ENCODE measurements at places on chromosomes 4 and X.
A peak's percentile ranks its signal among the peaks of the same experiment; 100 is the strongest.

- no peak for DNase-seq
These were observed 28.6 kb downstream of the MAML3 start for GRCh38 chr4:140125374-140125773.

DNA sequence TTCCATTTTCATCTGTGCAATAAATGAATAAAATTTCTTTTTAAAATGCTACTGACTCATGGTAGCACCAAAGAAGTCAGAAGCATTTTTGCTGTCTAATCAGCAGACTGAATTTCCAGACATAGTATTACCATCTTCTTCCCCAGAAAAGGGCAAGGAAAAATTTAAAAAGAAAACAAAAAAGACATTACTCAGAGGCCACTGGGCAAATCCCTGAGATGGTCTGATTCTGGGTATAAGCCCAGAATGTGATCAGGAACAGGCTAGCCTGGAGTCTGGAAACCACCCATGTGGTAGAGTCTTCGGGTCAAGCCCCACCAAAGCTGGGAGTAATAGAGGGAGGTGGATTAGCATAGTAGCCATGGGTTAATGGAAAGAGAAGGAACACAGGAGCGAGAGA, 342.8 kb downstream of the FBXW7 start:
- DNase-seq, result peak; percentile 80

DNA sequence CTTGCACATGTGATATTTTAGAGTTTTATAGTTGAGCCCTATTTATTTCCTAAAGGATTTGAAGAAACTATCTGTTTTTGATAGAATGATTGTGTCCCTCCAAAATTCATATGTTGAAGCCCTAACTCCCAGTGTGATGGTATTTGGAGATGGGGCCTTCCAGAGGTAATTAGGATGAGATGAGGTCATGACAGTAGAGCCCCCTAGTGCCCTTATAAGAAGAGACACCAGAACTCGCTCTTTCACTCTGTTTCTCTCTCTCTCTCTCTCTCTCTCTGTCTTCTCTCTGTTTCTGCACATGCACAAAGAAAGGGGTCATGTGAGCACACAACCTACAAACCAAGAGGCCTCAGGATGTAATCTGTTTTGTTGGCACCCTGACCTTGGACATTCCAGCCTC, 921.9 kb upstream of the DIAPH2 start:
- DNase-seq, result no peak

GRCh38 chr4:7020856-7021255, 22.3 kb upstream of the TADA2B start:
- no peak for DNase-seq

DNA sequence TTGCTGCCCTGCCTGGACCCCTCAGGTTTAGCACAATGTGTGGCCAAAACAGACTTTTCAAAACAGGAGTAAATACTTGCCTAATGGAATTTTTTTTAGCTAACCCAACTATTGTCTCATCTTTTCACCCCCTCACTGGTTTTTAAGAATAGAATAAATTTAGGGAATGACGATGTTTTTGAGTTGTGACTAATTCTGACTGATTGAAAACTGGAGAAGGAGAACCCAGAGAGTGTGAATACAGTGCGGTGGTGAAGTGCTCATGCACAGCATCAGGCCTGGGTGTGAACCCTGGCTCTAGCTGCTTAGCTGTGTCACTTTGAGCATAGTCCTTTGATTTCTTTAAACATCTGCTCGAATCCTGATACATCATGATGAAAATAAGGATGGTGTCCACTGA, 10.5 kb downstream of the ANTXR2 start:
- DNase-seq, result no peak

DNA sequence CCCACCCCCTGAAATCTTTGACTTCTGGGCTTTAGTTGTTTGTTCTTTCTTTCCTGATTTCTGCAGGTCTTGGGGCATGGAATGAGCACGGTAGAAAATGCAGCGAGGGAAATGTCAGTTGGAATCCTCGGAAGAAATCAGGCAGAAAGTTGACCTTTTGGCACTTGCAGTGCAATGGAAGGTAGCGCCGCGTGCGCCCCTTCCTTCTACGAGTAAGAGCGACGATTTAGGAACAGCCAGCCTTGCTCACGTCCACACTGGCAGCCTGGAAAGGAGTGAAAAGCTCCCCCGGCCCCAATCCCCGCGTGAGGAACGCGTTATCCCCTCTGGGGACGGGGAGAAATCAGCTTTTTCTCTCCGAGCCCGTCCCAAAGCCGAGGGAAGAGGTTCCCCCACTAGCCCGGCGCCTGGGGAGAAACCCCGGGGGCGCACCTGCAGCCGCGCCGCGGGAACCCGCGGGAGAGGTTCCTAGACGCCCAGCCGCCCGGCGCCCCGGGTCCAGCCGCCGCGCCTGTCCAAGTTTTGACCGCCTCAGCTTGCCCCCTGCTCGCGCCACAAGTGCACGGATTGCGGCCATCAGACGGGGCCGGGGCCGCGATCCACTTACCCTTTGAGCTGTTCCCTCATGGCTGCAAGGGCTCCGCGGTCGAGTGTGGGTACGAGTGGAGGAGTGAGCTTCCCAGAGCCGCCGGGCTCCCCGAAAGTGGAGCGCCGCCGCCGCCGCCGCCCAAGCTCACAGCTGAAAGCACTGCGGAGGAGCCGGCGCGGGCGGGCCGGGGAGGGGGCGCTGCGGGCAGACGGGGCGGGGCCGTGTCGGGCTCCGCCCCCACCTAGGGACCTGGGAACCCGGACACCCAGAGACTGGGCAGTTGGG, 194.6 kb upstream of the FTHL17 start:
- DNase-seq, result no peak

DNA sequence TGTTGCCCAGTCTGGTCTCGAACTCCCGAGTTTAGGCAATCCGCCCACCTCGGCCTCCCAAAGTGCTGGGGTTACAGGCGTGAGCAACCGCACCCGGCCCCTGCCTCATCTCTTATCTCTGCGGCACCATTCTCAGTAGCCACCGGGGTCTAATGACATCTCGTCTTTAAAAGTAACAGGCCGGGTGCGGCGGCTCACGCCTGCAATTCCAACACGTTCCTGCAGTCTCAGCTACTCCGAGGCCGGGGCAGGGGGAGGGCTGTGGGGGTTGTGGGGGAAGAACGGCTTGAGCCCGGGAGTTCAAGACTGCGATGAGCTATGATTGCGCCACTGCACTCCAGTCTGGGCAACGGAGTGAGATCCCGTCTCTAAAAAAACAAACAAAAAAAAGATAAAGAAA, 28.8 kb downstream of the ING2 start:
- DNase-seq, result no peak

DNA sequence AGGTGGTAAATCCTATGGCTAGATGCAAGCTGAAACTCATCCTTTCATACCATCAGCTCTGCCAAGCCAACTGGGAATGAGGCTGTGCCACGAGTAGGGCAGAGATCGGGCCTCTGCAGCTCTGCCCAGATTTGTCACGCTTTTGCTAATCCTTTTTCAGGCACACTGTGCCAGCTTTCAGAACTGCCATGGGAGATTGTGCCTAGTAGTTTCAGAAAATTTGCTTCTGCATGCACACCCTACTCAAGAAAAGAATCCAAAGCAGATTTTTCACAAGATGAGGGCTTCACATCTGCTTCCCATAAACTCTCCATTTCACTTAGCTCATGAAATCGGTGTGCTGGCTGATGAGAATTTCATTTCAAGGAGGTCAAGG, 3.3 kb upstream of the ADH7 start:
- no peak for DNase-seq

- no peak for DNase-seq
These were observed 739.3 kb upstream of the FTHL17 start for GRCh38 chrX:31811106-31811505.

GRCh38 chr4:52750819-52751486, at the start of gene ERVMER34-1:
TSS of gene ERVMER34-1 (minus strand) at chr4:52751425. CDS start at chr4:52745520, 5,905 bp downstream.
- no peak for DNase-seq

DNA sequence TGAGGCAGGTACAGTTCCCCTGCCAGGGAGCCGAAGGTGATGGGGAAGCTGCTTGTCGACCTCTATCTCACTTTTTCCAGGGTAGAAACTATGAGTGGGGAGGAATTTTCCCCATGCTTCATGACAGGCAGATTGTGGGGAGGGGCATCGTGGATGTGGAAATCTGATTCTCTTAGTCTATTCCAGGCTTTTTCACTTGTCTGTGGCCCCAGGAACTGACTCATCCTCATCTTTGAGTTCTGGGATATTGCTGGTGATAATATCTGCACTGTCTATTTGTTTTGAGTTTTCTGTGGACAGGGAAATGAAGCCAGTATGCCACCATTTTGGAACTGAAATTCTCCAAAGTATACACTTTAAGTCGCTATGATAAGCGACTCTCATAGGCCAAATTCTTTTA, 7.6 kb upstream of the TLR2 start:
- DNase-seq, result no peak

DNA sequence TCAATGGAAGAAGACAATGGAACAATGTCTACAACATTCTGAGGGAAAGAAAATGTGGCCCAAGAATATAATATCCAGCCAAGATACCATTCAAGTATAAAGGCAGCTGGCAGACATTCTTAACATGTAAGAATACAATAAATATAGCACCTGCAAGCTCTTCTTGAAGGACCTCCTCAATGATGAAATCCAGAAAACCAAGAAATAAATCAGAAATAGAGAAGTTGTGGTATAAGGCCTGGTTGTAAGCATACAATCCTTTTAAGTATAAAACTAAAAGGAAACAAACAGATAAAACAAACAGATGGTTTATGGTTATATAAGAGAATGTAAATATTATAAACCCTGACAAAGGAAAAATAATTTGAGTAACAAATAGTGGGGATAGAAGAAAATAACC, 33.4 kb downstream of the SYTL4 start:
- DNase-seq, result no peak

- DNase-seq, result no peak
These were observed 12.5 kb upstream of the ART3 start for GRCh38 chr4:76061982-76062381.

- DNase-seq, result peak; percentile 56
These were observed 1414.7 kb upstream of the TENM3 start for GRCh38 chr4:180828455-180829018.

DNA sequence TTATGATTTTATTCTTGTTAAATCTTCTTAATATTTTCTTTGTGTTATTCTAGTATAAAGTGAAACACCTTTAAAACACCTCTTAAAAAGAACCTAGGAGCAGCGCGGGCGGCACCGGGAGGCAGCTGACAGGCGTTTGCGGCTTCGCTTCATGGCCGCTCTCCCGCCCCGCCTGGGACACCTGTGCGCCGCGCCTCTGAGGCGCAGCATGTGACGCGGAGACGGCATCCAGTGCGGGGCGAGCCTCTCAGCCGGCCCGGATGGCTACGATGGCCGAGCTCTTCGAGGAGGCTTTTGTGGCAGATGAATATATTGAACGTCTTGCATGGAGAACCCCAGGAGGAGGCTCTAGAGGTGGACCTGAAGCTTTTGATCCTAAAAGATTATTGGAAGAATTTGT, 1592.7 kb downstream of the TECRL start:
- DNase-seq, result no peak

DNA sequence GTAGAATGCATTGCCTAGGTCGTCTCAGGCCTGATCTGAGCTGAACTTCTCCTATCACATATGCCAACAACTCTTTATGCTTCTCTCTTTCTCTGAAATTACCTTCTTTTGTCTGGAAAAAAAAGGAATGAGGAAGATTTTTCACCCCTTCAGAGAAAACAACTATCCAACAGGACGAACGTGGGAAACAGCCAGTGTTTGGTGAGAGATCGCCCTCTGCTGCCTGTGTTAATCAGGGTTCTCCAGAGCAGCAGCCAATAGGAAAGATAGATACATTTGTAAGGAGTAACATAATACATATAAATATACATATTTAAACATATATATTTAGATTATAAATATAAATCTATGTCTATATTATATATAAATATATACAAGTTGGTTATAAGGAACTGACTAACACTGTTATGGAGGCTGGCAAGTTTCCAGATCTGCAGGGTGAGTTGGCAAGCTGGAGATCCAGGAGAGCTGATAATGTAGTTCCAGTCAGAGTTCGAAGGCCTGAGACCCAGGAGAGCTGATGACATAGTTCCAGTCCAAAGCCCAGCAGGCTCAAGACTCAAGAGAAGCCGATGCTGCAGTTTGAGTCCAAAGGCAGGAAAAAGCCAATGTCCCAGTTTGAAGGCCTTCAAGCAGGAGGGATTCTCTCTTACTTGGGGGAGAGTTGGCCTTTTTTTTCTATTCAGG, 13.3 kb downstream of the CETN2 start:
- DNase-seq, result peak; percentile 10

GRCh38 chr4:78691334-78691754, 84.8 kb upstream of the BMP2K start:
- peak; percentile 13 for DNase-seq

- peak; percentile 85 for DNase-seq
These were observed 16.4 kb downstream of the BANK1 start for GRCh38 chr4:101806914-101807313.

DNA sequence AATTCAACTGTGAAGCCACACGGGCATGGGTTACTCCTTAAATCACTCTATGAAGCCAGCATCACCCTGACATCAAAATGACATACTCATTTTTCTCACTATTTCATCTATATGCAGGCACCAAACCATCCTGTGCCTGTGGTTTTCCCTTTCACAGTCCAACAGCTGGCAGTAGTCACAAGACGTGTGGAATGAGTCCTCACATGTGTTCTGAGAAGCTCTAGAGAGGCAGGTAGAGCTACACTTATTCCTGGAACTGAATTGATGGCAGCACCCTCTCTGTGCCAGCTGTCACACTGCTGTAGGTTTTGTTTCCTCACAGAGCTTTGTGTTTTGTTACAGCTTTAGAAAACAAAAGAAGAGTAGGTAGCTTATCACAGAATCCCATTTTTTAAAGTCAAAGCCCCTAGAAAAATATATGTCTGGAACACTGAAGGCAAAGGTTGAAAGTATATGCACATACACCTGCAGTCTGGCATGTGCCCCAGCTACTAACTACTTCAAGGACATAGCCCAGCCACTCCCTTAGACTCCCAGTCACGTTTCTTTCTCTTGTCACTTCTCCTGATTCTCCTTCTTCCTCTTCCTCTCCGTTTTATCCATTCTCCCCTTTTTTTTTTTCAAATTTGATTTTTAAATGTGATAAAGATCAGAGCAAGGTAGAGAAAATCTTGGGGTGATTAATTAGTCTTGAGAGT, 107.1 kb downstream of the ANXA10 start:
- DNase-seq, result no peak

DNA sequence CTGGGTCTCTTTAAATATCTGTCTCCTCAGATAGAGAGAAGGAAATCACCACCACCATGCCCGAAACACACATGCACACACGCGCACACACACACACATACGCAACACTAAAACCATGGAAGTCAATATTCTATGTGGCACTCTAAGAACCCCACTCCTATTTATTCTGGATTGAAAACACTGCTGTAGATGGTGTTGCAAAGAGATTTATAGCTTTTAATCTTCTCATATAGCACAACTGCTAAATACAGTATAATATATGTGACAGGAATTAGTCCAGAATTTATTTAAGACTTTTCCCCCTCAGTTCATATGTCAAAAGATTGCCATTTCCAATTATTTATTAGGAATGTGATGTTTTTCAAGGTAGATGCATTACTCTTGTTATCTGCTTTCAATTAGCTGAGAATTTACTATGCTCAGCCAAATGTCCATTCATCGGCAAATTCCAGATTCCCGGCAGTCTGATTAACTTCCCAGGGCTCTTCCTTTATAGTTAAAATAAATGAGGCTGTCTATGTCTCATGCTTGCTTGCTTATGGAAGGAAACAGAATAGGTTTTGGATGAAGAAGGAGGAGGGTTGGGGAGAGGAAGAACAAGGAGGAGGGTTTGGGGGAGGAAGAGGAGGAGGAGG, 115.4 kb upstream of the NDP start:
- no peak for DNase-seq

GRCh38 chrX:95539041-95539440, 1145.6 kb upstream of the DIAPH2 start:
- DNase-seq, result no peak
